ENCODE measurements at places on chromosomes 16 and 17.

DNA sequence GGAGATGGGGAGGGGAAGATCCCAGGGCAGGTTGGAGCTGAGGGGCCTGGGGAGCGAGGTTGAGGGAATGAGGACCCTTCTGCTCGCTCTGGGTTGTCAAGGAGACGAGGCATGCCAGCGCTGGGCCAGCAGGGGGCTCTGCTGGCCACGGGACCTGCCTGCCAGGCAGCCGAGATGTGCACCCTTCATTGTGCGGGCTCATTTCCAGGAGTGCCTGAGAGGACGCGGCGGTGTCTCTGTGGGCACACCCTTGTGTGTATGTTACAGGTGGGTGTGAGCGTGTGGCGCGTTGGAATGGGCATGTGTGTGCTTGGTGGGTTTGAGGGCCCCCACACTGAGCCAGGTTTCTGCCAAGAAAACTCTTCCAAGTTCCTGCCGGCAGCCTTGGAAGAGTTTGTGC is 15.9 kb downstream of the ARHGAP23 start:
- peak; percentile 71 for DNase-seq

DNA sequence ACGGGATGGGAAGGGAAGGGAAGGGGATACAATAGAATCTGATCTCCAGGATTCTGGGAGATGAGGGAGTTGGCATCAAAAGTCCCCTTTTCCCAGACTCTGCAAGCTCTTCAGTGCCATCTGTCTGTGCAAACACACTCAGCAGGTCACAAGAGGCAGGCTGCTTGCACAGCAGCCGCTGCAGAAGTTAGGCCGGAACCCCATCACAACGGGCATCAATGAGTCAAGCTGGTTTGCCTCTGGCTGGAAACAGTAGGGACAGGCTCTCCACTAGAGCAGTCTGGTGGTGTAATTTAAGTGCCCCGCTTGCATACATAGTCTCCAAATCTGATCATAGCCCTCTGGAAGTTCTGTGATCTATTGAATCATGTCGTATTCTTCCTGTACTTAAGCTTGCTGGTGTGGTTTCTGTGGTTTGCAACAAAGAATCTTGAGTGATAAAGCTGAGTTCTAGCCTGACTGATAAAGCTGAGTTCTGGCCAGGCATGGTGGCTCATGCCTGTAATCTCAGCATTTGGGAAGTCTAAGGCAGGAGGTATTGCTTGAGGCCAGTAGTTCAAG is 33.7 kb upstream of the KDM8 start:
- DNase-seq, result peak; percentile 86

DNA sequence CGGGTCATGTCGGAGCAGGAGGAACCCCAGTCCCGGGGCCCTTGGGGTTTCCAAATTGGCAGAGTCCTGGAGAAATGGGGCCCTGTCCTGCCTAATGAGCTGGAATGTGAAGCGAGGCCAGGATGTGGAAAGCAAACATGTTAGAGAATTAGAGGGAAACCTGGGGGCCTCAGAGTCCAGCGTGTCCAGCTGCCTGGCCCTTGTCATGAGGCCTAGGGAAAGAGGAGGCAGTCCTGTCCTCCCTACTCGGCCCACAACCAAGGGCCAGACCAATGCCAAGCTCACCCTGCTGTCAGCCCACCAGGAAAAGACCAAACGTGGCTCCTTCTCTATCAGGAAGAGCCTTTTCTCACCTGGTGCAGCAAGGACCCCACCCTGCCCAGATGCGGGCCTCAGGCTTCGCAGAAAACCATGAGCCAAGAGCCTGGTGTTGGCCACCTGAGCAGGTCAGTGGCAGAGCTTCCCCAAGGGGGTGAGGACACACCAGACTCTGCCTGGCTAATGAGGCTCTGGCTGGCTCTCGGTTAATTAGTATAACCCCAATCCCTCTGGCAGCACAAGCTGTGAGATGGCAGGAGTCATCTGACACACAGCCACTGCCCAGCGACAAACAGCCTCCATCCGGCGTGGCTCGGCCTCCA is 10.1 kb downstream of the TEKT5 start:
- no peak for DNase-seq

GRCh38 chr16:85025781-85026653 is 1.6 kb upstream of the KIAA0513 start:
- no peak for DNase-seq

- peak; percentile 58 for DNase-seq
Measured at GRCh38 chr17:79019632-79020584, 4.1 kb upstream of the C1QTNF1 start.

DNA sequence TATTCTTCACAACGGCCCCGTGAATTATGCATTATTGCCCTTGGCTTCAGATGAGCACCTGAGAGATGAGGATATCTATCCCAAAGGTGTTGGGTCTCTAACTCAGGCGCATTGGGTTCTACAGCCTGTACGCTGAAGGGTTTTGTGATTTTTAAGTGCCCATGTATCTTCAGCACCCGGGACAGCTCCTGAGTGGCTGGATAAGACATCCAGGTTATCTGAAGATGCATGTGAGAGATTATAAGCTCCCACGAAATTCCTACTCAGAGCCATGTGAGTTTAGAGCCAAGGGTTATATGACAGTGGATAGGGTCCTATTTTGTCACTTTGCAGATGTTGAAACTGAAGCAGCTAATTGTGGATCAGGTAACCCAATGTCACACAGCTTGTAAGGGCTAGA is 612.3 kb upstream of the EEF2KMT start:
- DNase-seq, result no peak

- peak; percentile 67 for DNase-seq
Measured at GRCh38 chr17:78133971-78134898, 3.7 kb downstream of the TMC8 start.

GRCh38 chr16:11464241-11464640 is 119.0 kb downstream of the RMI2 start:
- no peak for DNase-seq

DNA sequence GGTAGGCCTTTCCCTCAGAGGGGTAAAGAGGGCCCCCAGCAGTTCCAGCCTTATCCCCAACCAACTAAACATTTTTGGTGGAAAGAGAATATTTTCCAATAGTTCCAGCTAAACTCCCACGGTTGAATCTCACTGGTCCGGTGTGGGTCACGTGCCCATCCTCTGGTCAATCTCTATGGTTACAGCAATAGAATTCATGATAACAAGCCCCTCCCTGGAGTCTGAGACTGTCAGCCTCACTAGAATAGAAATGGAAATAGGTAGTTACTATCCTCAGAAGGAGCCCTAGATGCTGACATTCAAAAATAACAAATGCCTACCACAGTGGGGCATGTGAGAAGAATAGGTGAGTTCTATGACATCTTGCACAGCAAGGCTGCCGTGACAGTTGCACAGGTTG is 37.5 kb upstream of the LITAF start:
- DNase-seq, result no peak

DNA sequence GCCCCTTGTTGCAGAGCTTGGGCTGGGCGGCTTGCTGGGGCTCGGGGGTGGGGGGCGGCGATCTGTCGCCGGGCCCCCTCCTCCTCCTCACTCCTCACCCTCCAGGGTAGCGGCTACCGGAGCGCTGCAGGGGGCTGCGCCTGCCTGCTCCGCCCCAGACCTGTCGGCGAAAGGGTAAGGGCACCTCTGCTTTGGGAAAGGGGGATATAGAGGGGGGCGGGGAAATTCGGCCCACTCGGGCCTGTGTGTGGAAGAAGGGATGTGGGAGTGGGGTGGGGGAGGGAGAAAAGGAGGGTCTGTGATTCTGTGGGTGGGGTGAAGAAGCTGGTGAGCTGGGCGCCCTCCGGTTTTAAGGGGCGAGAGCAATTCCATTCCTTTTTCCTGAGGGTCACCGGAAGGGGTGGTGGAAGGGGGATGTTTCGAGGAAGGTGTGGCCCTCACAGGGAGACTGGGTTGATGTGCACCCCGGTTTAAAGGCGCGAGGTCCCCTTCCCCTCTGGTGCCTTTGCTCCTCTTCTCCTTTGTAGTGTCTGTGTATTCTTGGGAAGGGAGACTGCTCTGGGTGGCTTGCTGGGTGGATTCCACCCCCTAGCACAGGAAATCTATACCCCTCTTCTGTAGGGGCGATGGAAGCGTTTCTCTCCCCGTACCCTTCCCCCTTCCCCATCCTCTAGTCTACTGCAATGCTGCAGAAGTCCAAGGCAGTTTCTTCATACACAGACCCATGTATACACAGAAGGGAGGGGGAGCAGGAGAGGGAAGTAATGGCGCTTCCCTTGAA is 878 bp downstream of the TAOK1 start:
- DNase-seq, result peak; percentile 19

GRCh38 chr17:80705988-80706387 is 161.3 kb downstream of the RPTOR start:
- DNase-seq, result no peak

- peak; percentile 32 for DNase-seq
Measured at GRCh38 chr17:44556166-44556831, 985 bp upstream of the FZD2 start.

DNA sequence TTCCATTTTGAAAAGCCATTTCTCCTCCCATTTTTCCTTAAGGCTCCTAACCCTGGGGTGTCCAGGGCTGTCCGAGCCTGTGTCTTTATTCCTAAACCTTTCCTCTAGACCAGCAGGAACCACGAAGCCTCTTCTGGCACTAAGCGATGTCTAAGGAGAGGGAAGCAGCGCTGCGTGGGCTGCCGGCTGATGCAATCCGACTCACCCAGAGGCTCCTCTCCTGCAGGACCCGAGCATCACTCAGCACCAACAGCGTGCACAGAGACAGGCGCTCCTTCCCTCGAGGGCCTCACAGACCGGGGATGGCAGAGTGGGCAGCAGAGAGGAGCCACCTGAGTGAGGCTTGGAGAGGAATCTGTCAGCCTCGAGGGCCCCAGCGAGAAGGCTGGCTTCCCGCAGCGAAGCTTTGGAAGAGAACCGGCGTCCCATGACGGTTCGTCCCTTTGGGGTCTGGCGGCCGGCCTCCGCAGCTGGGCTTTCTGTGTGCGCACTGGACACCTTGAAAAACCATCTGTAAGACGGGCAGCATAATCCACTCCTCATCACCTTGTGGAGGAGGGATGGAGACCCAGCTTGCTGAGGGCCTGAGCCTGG is 174.3 kb downstream of the FOXL1 start:
- DNase-seq, result no peak

DNA sequence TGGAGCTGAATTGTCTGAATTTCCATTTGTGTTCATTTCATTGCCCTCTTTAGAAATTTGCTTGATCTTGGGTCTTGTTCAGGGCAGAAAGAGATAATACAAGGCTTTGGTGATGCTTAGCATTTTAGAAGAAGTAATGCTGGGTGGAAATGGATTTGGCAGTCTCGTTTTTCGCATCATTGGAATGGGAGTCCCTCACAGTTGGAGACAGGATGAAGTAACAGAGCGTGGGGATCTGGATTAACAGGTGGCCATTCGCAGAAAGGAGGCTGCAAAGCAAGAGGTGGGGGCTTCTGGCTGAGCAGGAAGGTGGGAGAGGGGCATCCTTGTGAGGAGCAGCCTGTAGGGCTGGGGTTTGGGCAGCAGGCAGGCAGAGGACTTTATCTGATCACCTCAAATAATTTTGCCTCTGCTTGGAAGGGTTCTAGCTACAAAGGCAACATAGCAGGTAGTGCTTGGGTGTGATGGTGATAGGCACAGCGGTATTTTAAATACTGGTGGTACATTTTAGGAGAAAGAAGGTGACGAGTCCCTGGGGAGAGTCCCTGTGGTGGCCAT is 17.0 kb downstream of the KSR1 start:
- DNase-seq, result peak; percentile 50

DNA sequence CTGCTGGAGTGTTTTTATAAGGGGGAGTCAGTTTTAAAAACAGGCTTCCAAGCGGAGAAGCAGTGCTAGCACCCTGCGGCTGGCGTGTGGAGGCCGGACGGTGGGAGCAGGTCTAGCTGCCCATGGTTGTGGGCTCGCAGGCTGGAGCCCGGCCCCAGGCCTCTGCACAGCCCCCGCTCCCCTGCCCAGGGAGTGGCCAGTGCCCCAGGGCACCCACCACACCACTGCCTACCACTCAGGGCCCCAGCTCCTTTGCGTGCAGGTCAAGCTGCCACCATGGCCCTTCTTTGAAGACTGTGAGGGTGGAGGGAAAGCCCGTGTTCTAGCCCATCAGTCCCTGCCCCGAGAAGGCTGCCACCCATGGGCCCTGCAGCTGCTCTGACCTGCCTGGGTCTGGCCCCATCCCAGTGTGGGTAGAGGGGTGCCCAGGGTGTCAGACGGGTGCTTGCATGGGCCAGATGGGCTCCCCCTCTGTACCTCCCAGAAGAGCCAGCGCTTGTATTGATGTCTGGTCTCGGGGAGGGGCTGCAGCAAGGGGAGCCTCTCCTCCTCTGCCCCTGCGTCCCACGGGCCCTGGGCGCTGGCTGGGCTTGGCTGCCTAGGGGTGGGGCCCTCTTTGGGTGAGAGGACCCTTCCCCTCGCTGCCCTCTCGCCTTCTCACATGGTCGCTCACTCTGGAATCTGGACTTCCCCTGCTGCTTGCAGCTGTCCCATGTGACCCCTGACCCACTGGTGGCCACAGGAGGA is 1.5 kb upstream of the NUDT16L1 start:
- DNase-seq, result no peak

DNA sequence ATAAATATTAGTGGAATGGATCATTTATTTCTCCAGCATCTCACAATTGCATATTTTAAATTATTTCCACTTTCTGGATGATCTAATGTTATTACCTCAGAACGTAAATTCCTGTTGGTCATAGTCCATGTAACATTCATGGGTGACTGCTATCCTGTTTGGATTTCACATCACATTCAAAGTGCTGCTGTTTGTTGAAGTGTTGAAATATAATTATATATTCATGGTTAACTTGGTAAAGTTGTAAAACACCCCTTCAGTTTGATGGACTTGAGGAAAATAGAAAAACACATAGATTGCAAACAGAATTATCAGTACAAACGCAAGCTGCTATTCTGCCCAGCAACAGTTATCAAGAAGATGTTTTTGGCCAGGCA is 59.6 kb downstream of the TANGO6 start:
- no peak for DNase-seq

DNA sequence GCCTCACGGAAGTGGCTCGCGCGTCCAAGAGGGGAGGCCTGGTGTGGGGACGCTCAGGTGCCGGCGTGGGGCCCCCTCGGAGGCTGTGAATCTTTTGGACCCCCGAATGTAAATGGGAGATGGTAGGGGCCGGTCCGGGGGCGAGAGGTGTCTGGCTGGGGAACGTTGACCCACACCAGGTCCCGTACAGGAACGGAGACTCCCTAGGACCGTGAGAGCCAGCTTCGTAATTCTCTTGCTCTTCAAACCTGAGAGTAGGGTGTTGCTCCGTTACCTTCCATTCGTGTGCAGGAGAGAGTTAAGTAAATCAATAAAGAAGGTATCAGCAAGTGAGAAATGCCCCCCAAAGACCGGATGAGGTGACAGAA is 481 bp downstream of the LYRM1 start:
- DNase-seq, result no peak
